ENCODE measurements at places on chromosomes 6 and 20. TPM values are rescaled to one million over a fixed set of nuclear protein-coding genes. Genes with fewer than 3 reads are reported as not detected.
A peak's percentile ranks its signal among the peaks of the same experiment; 100 is the strongest.

GRCh38 chr20:17391127-17391771 lies 139.9 kb downstream of the BFSP1 start:
- H3K27me3 ChIP-seq = no peaks in the 10 kb centered on the region
- no peaks in the 10 kb centered on the region for H3K36me3 ChIP-seq
- no peak overlapping the region for H3K27ac ChIP-seq
- no peak overlapping the region for H3K4me3 ChIP-seq
- DNase-seq = no peak
- H3K4me1 ChIP-seq = no peaks in the 10 kb centered on the region

The CALHM6 gene
- 1.5 TPM for total RNA-seq

The GSTA3 gene
- total RNA-seq = not detected

The LTB gene
- total RNA-seq = 3.4 TPM

DNA sequence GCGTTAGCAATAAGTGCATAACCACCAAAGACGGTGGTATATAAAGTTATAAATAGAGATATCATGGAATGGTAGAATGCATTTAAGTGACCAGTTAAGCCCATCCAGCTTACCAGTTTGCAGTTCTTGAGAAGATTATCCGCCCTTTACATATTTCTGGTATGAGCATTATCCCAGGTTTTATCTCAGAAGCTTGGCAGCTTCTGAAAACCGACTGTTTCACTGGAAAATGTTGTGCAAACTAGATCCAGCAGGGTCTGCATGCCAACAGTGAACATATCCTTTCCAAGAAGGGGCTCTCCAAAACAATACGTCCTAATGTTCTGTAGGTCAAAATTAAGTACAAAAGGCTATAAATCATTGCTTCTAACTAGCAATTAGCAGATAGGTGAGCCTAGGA lies 29.5 kb upstream of the SHLD1 start:
- no peak overlapping the region for H3K4me3 ChIP-seq
- no peaks in the 10 kb centered on the region for H3K27me3 ChIP-seq
- H3K4me1 ChIP-seq = no peaks in the 10 kb centered on the region

The SLC44A4 gene
- 779 TPM for total RNA-seq

The MED20 gene
- 15.0 TPM for total RNA-seq

DNA sequence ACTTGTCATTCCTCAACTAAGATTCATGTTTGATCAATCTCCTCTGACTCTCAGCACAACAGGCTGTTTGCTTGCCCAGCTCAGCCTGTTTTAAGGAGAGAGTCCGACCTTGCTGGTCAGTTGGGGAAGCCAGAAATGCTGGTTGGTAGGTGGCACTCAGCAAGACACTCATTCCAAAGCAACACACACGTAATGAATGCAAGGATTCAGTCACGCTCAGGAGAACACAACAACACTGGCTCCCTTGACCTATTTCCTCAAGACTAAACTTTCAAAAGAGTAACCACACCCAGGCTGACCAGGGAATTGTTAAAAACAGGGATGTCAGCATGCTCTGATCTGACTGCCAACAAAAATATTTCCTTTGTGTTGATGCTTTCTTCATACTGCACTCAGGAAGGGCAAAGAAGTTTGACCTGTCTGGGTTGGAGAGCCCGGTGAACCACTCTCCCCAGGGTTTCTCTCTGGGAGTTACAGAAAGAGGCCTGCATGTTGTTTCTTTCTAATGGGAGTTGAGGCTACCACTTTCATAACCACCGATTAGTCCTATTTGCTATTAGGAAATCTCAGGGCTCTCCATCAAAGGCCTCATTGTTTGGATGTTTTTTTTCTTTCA lies 25.6 kb upstream of the PREP start:
- no peaks in the 10 kb centered on the region for H3K4me1 ChIP-seq
- DNase-seq = no peak
- no peak overlapping the region for H3K27ac ChIP-seq
- no peaks in the 10 kb centered on the region for H3K27me3 ChIP-seq
- no peaks in the 10 kb centered on the region for H3K36me3 ChIP-seq

The SLC22A7 gene
- not detected for total RNA-seq

The DPPA5 gene
- not detected for total RNA-seq

The TUBB2A gene
- total RNA-seq = 20.4 TPM

The SNX21 gene
- total RNA-seq = 11.2 TPM

DNA sequence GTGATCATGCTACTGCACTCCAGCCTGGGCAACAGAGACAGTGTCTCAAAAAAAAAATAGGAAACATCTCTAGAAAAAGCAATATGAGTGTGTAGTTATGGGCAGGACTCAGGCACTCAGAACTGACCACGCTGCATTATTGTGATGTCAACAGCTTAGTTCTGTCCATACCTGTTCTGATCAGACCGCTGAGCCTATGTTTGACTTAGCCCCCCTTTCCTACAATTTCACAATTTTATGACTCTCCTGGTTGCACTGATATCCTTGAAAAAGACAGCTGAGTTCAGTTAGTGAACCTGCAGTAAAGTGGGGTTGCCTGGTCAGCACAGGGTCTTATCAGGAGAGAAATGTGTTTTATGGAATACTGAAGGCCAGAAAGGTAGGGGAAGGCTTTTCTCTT lies 37.8 kb upstream of the PRDM1 start:
- H3K27me3 ChIP-seq = no peaks in the 10 kb centered on the region
- DNase-seq = no peak
- H3K27ac ChIP-seq = no peak overlapping the region
- no peaks in the 10 kb centered on the region for H3K4me1 ChIP-seq
- H3K36me3 ChIP-seq = no peaks in the 10 kb centered on the region

- H3K27me3 ChIP-seq = no peaks in the 10 kb centered on the region
- no peak overlapping the region for H3K27ac ChIP-seq
- DNase-seq = no peak
- no peaks in the 10 kb centered on the region for H3K36me3 ChIP-seq
- no peaks in the 10 kb centered on the region for H3K4me1 ChIP-seq
- no peak overlapping the region for H3K4me3 ChIP-seq
These were observed 313.7 kb upstream of the SUPT3H start for GRCh38 chr6:45691426-45691825.

The LCA5 gene
- total RNA-seq = 1.1 TPM

GRCh38 chr6:144338951-144339700 lies 54.0 kb downstream of the UTRN start:
- H3K36me3 ChIP-seq = no peaks in the 10 kb centered on the region
- no peaks in the 10 kb centered on the region for H3K4me1 ChIP-seq
- DNase-seq = no peak
- no peak overlapping the region for H3K27ac ChIP-seq

The CABLES2 gene
- 7.8 TPM for total RNA-seq

GRCh38 chr6:149651056-149651455 lies 2.5 kb upstream of the KATNA1 start:
- no peak overlapping the region for H3K4me3 ChIP-seq
- no peak overlapping the region for H3K27ac ChIP-seq
- no peaks in the 10 kb centered on the region for H3K27me3 ChIP-seq
- no peaks in the 10 kb centered on the region for H3K4me1 ChIP-seq
- H3K36me3 ChIP-seq = no peaks in the 10 kb centered on the region
- DNase-seq = no peak

The MATN4 gene
- not detected for total RNA-seq

- DNase-seq = no peak
- no peaks in the 10 kb centered on the region for H3K27me3 ChIP-seq
- no peak overlapping the region for H3K4me3 ChIP-seq
- H3K27ac ChIP-seq = no peak overlapping the region
These were observed 82.7 kb upstream of the NXT1 start for GRCh38 chr20:23267909-23268308.

- no peak for DNase-seq
- H3K27me3 ChIP-seq = no peaks in the 10 kb centered on the region
- no peaks in the 10 kb centered on the region for H3K36me3 ChIP-seq
- no peak overlapping the region for H3K4me3 ChIP-seq
These were observed 37.5 kb downstream of the SRC start for GRCh38 chr20:37383229-37383989.

GRCh38 chr6:72132427-72132826 lies 246.1 kb downstream of the RIMS1 start:
- no peak overlapping the region for H3K4me3 ChIP-seq
- H3K27me3 ChIP-seq = no peaks in the 10 kb centered on the region
- no peak overlapping the region for H3K27ac ChIP-seq

DNA sequence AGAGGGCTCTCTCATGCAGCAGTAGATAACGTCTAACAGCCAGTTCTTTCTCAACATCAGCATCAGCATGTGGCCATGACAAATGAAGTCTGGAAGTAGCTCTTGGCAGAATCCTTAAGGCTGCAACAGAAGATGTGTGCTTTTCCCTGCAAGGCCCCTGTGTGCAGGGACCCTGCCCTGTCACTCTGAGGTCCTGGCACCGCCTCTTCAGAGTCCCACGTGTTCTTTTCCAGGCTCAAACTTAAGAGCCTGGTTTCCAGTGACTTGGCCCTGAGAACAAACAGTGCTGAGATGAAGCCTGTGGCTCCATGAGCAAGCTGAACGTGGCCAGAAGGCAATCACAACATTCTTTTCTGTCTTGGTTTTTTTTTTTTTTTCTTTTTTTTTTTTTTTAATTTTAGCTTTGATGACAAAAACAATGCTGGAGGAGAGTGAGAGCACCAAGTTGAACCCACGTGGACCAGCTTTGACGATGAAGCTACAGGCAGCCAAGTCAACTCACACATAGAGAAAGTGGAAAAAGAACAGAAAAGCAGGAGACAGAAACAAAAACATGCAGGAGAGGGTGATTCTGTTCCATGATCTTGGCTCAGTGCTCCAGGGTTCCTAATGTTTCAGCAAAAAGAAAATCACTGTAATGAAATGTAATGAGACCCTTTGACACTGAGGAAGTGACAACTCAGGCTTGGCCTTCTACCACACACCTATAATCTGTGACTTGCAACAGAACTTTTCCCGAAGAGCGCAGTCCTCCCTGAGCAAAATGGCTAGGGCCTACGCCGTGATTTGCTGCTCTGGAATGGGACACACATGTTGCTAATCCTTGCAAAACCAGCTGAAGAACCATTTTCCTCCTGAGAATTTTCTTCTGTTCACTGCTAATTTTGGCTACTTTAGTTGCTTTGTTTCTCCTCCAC lies 86.1 kb downstream of the FOXC1 start:
- no peak for DNase-seq
- H3K27ac ChIP-seq = no peak overlapping the region

DNA sequence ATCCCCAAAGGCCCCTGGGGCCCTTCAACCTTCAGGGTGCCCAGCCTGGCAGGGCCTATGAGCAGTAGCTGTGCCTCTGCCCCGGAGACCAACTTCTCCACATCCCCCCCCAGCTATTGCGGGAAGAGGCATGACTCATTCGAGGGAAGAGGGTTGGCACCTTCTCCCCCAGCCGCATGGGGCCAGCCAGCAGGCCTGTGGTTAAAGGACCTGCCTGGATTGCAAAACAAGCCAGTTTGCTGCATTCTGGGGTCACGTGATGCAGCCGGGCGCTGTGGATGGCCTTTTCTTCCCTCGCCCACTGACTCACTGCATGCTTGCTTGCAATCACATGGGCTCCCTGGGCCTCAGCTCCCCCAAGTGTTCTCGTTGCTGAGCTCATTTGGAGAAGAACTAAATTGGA lies 182.5 kb downstream of the MAFB start:
- H3K4me1 ChIP-seq = no peaks in the 10 kb centered on the region
- no peaks in the 10 kb centered on the region for H3K27me3 ChIP-seq
- H3K4me3 ChIP-seq = no peak overlapping the region
- no peak overlapping the region for H3K27ac ChIP-seq
- peak; percentile 64 for DNase-seq

The RAET1E gene
- total RNA-seq = 0.21 TPM

DNA sequence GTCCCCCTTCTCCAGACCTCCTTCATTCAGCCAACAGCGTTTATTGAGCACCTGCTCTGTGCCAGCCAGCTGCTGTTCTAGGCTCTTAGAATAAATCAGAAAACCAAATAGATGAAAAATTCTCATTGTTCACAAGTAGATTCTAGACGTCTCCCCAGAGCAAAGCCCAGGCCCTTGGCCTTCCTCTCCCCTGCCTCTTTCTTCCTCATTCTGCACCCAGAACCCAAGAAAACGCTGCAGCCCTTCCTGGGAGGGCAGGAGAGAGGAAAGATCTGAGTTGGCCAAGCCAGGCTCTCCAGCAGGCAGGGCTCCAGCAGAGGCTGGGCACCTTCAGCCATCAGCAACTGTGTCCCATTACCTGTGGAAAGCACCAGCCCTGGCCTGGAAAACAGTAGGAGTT lies 12.0 kb upstream of the BPI start:
- no peaks in the 10 kb centered on the region for H3K4me1 ChIP-seq
- H3K27ac ChIP-seq = no peak overlapping the region
- no peak for DNase-seq

GRCh38 chr6:148416330-148416965 lies 73.8 kb downstream of the SASH1 start:
- no peaks in the 10 kb centered on the region for H3K27me3 ChIP-seq
- no peaks in the 10 kb centered on the region for H3K4me1 ChIP-seq
- no peaks in the 10 kb centered on the region for H3K36me3 ChIP-seq
- no peak overlapping the region for H3K4me3 ChIP-seq
- DNase-seq = no peak

- H3K4me1 ChIP-seq = no peaks in the 10 kb centered on the region
- H3K36me3 ChIP-seq = no peaks in the 10 kb centered on the region
- no peak overlapping the region for H3K4me3 ChIP-seq
- no peaks in the 10 kb centered on the region for H3K27me3 ChIP-seq
These were observed 70.9 kb downstream of the REV3L start for GRCh38 chr6:111411978-111412566.

All from colonic mucosa (tissue), 4 donors.